ENCODE measurements at places on chromosomes 4 and X.
A peak's percentile ranks its signal among the peaks of the same experiment; 100 is the strongest.

DNA sequence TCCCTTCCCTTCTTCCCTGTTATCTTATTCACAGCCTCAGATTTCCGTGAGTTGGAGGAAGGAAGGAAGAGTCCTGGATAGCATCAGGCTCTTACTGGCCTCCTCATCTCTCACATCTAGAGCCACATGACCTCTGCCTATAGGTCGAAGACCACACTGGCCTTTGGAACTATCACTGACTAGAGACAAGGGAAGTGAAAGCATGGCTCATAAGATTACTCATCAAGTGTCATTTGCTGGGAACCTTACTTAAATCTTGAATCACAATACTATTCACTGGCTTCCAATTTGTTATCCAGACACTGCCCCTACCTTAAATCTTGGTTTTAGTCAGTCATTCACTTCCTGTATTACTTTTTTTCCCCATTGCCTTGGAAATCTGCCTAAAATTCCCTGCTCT is 61.6 kb upstream of the MTMR8 start:
- DNase-seq, result no peak

DNA sequence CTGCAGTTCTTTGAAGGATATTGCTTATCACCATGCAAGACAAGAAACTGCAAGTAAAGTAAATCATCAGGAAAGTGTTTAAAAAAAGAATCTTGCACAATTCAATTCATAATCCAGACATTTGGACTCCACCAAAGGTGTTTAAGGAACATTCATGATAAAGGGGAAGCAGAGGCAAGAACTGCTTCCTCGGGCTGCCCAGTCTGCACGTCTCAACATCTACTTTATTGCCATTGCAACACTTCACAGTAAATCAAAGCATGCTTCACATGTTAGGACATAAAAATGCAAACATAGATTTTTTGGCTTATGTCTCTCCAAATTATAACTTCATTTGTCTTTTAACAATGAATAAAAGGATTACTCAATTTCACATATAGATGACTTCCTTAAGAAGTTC is 42.5 kb downstream of the MID1 start:
- no peak for DNase-seq

DNA sequence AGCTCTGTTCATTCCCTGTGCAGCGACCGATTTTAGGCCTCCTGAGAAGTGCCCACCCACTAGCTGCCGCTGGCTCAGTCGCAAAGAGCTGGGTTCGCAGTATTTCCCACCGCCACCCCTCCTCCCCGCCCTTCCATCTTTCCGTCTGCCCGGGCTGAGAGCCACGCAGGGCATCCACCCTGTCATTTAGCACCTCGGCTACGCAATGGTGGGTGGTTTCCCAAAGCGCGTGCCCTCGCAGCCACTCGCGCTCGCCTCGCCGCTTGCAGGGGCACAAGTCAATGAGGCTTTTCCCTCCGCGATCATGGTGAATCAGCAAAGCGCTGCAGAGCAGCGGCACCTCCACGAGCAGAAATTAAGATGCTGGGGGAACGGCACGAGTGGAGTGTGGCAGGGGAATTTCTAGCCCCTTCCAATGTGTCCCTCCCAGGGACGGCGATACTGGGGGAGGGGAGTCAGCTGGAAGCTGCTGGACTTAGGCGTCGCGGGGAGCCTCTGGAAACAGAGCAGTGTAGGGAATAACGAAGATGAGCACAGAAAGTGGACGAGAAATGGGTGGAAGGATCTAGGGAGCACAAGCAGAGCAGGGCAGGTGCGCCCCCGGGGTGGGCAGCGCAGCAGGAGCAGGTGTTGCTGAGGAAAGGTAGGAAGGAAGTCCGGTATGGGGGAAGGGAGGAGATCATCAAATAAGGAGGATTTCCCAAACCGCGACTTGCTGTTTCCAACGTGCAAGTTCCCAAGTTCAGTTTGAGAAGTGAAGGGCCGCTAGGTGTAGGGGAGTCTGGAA is 2.4 kb upstream of the PTCHD1 start:
- no peak for DNase-seq

- no peak for DNase-seq
Measured at GRCh38 chrX:149803458-149804062, 21.8 kb downstream of the MAGEA9 start.

GRCh38 chr4:177640864-177641263 is 198.6 kb upstream of the AGA start:
- DNase-seq, result no peak

DNA sequence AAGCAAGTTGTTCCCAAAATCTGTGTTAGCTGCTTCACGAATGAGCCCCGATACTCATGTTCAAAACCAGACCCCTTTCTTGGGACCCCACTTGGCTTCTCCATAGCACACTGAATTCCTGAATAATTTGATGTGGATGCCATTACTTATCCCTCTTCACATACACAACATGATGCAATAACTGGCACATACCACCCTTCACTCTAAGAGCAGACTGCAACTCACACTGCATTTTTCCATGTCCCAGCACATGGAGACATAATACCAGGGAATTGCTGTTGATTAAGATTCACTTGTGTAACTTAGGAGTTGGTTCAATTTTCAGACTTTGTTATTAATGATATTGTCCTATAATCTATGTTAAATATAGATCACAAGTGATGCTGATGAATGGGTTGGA is 213.4 kb downstream of the MAML3 start:
- DNase-seq, result peak; percentile 52

- no peak for DNase-seq
Measured at GRCh38 chr4:1329408-1330371, 17.3 kb upstream of the UVSSA start.

DNA sequence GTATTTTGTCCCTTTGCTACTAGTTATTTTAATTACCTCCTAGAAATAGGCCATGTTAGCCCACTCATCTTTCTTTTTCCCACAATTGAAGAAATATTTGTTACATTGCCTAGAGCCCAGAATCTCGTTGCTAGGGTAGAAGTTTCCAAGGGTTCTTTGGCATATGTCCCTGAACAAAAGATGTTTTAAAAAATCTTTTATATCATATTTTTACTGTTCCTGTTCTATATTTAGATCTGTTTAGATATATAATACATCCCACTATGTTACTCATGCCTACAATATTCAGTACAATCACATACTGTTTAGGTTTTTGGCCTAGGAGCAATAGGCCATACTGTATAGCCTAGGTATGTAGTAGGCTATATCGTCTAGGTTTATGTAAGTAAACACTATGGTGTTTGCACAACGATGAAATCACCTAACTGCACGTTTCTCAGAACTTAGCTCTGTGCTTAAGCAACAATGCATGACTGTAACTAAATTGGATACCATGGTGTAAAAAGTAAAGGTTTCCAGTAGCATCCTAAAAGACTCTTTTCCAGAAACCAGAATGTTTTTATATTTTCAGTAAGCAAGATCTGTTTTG is 236.0 kb upstream of the SLIT2 start:
- DNase-seq, result no peak

DNA sequence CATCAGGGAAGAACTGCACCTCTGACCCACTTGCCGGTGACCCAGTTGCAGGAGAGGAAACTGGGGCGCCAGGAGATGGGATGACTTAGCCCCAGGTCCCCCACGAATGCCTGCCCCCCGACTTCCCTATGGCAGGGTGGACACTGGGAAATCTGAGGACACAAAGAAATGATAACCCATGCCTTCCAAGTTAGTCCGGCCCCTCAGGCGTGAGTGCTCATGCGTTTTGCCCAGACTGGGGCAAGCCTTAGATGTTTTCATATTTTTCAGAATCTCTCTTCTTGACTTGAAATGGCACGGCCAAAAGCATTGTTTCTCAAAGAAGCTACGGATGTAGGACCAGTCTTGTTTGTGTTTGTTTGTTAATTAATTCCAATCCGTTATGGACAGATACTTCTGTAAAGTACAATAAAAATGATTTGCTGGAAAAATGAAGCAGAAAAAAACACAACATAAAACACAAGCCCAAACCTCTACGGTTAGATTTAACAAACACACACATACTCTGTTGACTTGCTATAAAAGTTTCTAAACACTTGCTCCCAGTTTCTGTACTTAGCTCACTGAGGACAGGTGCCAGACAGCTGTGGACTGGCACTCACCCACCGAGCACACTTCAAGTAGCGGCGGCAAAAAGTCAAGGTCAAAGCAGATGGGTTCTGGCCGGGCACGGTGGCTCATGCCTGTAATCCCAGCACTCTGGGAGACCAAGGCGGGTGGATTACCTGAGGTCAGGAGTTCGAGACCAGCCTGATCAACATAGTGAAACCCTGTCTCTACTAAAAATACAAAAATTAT is 341.5 kb downstream of the BCOR start:
- DNase-seq, result peak; percentile 43

- peak; percentile 38 for DNase-seq
Measured at GRCh38 chr4:2217726-2218125, 24.2 kb downstream of the HAUS3 start.

- DNase-seq, result no peak
Measured at GRCh38 chr4:11801466-11802446, 373.1 kb upstream of the HS3ST1 start.

- no peak for DNase-seq
Measured at GRCh38 chr4:154578919-154579318, 11.6 kb downstream of the FGA start.

DNA sequence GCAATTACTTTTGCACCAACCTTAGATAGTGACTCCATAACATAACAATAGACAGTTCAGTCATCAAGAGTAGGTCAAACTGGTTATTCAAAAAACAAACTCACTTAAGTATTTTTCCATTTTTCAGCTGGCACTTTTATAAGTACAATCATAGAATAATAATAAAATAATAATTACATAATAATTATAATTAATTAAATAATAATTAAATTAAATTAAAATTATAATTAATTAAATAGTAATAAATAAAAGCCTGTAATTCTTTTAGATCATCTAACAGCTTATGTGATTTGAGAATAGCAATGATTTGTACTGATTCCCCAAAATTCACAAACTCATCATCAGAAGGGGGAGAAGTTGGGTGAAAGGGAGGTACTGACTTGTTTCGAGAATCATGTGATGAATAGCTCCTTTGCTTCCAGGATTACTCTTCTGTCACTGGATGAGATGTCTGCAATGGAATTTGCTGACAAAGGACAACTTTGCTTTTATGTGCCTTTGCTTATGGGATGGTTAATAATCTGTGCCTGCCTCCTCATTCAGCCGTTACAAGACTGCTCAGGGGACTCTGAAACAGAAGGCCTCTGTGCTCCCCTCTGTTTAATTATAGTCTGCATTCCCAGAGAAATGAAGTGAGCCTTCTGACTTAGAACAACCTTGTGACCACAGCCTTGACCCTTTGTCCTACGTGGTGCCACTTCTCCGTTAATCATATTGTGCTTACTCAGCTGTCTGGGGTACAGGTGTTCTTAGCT is 104.8 kb upstream of the ENPEP start:
- DNase-seq, result no peak

GRCh38 chr4:3747581-3747904 is 18.6 kb upstream of the ADRA2C start:
- no peak for DNase-seq

- peak; percentile 7 for DNase-seq
Measured at GRCh38 chr4:124768596-124769365, 56.2 kb upstream of the ANKRD50 start.

DNA sequence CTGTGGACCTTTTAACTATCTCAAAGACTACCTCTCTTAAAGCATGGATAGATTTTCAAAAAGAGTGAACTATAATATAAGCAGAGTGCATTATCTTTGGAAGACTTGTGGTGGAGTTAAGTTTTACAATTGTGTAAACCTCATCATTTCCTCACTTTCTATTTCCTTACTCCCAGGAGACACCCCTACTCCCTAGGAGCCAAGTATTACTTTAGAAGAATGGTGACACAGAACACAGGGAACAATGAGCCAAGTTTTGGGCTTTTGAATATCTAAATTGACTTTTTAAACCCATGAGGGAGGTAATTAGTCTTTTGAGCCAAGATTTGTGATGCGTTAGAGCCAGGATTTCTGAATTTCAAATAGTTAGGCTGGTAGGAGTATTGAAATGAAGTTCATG is 78.9 kb upstream of the UNC5C start:
- no peak for DNase-seq

GRCh38 chr4:83855044-83855443 is 319.1 kb downstream of the GPAT3 start:
- DNase-seq, result peak; percentile 95

GRCh38 chrX:93695981-93696380 is 22.0 kb downstream of the FAM133A start:
- peak; percentile 0 for DNase-seq

DNA sequence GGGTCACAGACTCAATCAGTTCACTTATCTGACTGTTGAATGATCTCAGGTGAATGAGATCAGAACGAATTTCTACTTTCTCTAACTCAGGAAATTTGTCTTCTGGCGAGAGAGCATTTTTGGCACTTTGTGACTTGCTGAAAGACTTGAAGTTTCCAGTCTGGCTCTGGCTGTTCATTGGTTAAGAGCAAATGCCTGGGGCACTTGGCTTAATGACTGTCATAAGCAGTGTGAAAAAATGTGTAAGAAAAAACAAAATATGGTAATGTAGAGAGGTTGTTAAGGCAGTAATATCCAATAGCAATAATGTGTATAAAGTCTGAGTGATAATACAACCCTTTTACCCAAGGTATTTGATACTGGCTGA is 71.3 kb upstream of the PGRMC2 start:
- DNase-seq, result peak; percentile 60

GRCh38 chr4:95761871-95762270 is 78.0 kb upstream of the PDHA2 start:
- no peak for DNase-seq

GRCh38 chr4:166622425-166622977 is 611.8 kb downstream of the SPOCK3 start:
- DNase-seq, result no peak

- peak; percentile 99 for DNase-seq
Measured at GRCh38 chr4:54082168-54082567, 17.8 kb upstream of the CHIC2 start.

GRCh38 chr4:176902710-176903323 is 110.1 kb upstream of the VEGFC start:
- peak; percentile 95 for DNase-seq

GRCh38 chr4:3531879-3532750 is at the start of gene LRPAP1:
Gene LRPAP1, minus strand, starts transcription at chr4:3532422. Its CDS starts 10 bp downstream, at chr4:3532412.
- DNase-seq, result peak; percentile 80

GRCh38 chr4:178347111-178347510 is 904.9 kb upstream of the AGA start:
- DNase-seq, result no peak

- peak; percentile 32 for DNase-seq
Measured at GRCh38 chr4:120682981-120683380, 239.5 kb downstream of the PRDM5 start.

DNA sequence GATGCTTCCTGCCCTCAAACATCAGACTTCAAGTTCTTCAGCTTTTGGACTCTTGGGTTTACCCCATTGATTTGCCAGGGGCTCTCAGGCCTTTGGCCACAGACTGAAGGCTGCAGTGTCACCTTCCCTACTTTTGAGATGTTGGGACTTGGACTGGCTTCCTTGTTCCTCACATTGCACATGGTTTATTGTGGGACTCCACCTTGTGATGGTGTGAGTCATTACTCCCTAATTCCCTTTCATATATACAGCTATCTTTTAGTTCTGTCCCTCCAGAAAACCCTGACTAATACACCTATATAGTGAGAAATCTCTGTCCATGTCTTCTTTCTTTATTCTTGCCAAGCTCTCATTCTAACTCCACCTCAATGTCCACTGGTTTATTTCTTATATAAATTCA is 736.9 kb upstream of the HS3ST1 start:
- DNase-seq, result no peak

- no peak for DNase-seq
Measured at GRCh38 chr4:21692241-21692640, 256.3 kb downstream of the KCNIP4 start.
